ENCODE measurements at places on chromosomes 11 and 22.

DNA sequence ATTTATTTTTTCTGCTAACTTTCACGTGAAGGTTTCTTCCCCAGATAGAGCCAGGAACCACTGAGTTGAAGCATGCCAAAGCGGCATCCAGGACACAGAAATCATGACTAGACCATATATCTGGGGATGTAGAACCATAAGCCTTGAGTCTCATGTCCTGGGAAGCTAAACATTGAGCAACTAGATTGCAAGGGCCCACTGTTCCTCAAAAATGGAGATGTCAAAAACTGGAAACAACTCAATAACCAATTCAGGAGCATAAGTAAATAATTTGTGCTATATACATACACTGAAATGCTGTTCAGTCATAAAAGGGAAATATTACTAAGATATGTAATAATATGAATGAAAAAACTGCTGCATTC lies 29.0 kb upstream of the CARD16 start:
- no peak for DNase-seq

GRCh38 chr22:19974268-19974861 lies 32.7 kb upstream of the TXNRD2 start:
- DNase-seq, result no peak

GRCh38 chr11:128506999-128507611 lies 80.3 kb downstream of the ETS1 start:
- no peak for DNase-seq

DNA sequence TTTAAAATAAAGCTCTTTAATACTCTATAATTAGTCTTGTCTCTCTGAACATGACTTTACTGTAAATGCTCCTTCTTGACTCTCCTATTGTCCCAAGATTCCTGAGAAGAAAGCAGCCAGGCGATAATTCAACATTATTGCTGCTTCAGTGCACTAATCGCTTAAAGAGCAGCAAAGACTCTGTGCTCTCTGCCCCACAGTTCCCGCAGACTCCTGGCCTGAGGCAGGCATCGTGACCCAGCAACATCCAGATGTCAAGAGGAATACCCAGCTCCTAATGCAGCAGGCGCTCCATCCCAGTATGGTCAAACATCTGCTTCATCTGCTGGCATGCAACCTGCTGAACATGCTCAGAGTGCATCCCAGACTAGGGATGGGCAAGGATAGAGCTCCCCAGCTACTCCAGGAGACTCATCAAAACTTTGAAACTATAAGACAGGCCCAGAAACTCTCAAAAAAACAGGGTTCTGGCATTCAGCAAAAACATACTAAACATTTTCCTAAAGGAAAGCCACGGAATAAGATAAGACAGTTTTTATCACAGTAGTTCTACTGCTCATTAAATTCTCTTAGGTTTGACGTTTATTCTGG lies 270.0 kb downstream of the SOX6 start:
- DNase-seq, result no peak

GRCh38 chr11:112783945-112784322 lies 177.3 kb upstream of the NCAM1 start:
- DNase-seq, result no peak

GRCh38 chr22:43878831-43879550 lies 12.8 kb downstream of the PNPLA5 start:
- DNase-seq, result no peak

GRCh38 chr11:35507688-35508087 lies 17.7 kb downstream of the PAMR1 start:
- DNase-seq, result no peak

DNA sequence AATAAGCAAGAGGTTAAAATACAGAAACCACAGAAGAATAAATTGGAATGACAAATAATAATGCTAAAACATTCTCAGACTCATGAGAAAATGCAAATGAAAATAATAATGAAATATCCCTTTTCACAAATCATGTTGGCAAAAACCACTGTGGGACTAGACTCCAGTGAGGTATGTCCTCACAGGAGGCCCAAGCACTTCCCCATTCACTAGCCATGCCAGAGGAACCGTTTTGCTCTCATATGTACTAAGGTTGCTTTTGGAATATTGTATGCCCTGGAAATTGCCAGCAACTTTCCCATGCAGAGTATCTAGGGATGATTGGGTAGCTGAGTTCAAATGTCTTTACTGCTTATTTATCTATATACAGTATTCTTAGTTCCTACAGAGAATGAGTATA lies 106.2 kb upstream of the CHORDC1 start:
- no peak for DNase-seq

DNA sequence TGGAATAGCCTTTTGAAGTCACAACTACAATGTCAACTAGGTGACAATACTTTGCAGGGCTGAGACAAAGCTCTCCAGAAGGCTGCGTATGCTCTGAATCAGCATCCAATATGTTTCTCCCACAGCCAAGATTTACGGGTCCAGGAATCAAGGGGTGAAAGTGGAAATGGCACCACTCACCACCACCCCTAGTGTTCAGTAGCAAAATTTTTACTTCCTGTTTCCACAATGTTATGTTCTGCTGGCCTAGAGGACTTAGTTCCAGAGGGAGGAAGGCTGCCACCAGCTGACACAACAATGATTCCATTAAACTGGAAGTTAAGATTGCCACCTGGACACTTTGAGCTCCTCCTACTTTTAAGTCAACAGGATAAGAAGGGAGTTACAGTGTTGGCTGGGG lies 68.5 kb upstream of the MPEG1 start:
- DNase-seq, result no peak

DNA sequence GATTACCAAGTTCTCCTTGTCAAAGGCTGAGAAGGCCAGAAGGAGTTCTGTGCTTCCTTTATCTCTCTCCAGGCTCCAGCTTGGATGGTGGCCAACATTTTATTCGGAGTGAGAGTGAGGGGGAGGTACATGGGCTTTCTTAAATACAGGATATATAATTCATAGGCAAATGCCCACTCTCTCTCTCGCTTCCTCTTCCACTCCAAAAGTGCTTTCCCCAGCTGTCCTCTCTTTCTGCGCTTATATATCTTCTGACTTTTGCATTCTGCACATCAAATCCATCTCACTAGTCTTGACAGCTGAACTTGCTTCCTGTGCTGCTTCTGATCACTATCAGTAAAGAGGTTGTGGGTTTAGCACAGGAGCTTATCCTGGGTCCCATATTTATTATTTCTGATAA lies 125.4 kb upstream of the ARHGAP20 start:
- DNase-seq, result no peak

GRCh38 chr11:112612250-112612849 lies 348.9 kb upstream of the NCAM1 start:
- no peak for DNase-seq

DNA sequence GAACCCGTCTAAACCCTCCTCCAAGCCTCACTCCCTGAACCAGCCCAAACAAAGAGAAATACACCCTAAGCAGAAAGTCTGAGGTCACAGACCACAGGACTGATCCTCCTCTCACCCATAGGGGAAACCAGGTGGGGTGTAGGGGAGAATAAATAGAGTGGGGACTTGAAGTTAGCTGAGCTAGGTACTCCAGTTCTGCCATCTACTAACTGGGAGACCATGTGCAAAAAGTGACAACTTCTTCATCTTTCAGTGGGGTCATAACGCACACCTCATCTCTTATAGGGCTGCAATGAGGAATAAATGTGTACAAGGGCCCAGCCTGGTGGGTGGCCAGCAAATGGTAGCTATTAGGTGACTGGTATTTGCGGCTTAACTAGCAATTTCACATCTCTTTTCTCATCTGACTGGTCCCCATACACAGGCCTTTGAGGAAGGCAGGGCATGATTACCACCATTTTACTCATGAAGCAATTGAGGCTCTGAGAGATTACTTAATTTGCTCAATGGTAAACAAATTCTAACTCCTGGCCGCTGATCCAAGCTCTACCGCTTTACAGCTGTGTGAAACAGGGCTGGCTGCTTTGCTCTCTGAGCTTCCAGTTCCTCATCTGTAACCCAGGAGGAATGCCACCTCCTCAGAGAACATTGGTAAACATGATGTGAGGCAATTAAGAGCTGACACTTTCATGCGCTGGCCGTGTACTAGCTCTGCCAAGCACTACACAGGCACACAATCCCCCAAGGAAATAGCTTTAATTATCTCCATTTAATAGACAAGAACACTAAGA lies 16.6 kb downstream of the TBC1D10A start:
- DNase-seq, result no peak

Measured in stimulated activated CD4-positive, alpha-beta T cell treated with anti-CD3 and anti-CD28 coated beads, Interleukin-4, amount 100 ng/mL, for 4 hours (primary cell).